ENCODE measurements at places on chromosomes 2 and 18.

- DNase-seq = no peak
Observed at GRCh38 chr18:43819397-43819796, 542.1 kb upstream of the SYT4 start.

DNA sequence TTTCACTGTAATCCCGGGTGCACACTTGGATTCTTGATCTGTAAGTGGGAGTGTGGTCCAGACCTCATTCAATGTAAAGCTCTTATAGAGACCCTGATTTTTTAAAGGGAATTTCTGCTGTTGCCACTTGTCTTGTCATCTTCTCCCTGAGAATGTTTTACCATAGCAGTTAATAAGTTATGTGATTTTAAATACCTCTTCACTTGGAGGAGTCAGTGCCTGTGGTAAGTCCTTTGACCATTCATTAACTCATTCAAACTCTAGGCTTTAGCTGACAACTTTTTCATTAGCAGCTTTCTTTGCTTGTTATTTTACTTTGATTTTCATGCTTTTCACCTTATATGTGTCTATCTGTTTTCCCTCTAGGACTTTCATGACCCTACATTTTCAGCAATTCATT, 51.3 kb downstream of the FMNL2 start:
- DNase-seq = no peak

- DNase-seq = no peak
Observed at GRCh38 chr2:3505771-3506170, 13.6 kb downstream of the ADI1 start.

DNA sequence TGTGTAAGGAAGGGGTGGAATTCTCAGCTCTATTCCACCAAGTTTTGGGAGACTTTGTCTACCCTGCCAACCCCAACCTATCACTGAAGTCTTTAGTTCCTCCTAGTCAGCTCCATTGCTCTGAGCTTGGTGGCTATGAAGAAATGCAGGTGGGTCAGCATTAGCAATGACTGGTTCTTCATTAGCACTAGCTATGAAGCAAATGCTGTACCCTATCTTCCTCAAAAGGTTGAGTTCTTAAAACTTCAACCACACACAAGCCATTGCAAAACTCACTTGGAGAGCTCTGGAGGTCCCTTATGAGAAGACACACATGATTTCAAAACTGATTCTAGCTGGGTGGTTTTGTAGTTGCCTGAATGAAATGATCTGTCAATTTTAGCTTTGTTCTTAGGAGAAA, 193.8 kb downstream of the IKZF2 start:
- no peak for DNase-seq

DNA sequence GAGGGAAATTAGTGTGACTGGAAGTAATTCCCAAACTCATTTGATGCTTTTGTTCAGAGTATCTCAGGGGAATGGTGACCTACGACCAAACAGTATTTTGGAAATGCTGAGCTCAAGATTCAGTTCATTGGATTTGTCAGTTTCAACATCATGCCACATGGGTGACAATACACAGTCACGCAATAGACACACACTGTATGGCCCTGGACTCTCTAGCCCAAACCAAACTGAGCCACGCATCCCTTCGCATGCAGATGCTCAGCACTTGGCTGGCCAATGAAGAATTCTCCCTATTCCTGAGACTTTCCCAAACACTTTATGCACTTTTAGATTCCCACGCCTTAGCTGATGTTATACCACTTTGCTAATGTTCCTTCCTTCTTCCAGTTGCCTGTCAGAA, 10.0 kb downstream of the PDE1A start:
- no peak for DNase-seq
